Left ventricle myocardium inferior (tissue), 1 donor: ENCODE measurements at places on chromosomes 3 and 15.
A peak's percentile ranks its signal among the peaks of the same experiment; 100 is the strongest.

GRCh38 chr3:23356923-23357322 is 153.8 kb downstream of the UBE2E2 start:
- DNase-seq, result no peak

DNA sequence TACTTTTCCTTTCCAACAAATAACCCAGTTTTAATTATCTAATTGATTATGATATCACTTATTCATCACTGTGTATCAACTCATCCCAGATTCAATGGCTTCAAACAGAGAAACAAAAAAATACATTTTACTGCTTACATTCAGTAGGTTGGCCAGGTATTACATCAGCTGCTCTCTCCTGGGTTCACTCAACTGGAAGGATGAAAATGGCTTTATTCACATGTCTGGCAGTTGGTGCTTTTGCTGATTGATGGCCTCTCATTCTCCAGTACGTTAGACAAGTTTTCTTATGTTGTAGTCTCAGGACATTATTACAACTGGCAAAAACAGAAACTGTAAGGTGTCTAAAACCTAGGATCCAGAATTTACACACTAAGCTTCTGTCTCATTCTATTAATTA is 811.0 kb upstream of the ALCAM start:
- no peak for DNase-seq

DNA sequence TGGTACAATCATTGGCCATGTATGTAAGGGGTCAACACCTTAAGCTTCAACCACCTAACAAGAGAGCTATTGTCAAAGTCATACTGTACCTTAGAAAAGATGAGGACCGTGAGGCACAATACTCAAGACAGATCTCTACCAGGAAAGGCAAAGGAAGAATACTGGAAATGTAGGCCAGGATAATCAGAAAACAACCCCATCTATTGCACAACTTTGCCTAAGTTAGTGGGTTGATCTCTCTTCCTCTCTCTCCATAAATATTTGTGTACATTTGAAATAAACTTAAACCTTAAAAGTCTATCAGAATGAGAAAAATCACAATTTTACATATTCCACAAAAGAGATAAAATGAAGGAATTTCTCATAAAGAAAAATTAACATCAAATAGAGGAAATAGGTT is 556.9 kb downstream of the MECOM start:
- DNase-seq, result no peak

DNA sequence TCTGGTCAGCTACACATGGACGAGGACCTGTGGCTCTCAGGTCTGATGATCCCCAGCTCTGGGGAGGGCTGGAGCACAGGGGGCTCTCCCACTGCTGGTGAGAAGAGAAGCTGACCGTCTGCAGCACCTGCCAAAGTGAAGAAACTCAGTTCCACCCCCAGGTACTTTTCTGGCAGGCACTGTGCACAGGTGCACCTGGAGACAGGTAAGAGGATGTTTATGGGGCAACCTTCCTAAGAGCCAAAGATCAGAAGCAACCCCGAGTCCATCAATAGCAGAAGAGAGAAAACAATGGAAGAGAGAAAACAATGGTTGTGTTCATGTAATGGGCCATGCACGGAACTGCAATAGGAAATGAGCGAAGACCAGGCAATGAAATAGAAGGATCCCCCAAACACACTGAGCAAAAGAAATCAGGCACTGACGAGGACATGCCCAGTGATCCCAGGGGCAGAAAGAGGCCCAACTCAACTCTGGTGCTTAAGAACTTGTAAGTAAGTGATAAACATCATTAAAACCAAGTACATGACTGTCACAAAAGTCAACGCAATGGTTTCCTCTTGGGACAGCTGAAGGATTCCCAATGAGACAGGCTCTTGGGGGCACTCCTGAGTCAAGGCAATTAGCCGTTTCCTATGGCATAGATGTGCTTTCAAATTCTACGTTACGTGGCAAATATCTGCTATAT is 95.0 kb upstream of the ALDH1A3 start:
- no peak for DNase-seq

- DNase-seq, result peak; percentile 55
These were observed 8.8 kb downstream of the TMEM40 start for GRCh38 chr3:12750223-12750622.

- DNase-seq, result no peak
These were observed 45.3 kb downstream of the CAPN3 start for GRCh38 chr15:42404461-42405235.

DNA sequence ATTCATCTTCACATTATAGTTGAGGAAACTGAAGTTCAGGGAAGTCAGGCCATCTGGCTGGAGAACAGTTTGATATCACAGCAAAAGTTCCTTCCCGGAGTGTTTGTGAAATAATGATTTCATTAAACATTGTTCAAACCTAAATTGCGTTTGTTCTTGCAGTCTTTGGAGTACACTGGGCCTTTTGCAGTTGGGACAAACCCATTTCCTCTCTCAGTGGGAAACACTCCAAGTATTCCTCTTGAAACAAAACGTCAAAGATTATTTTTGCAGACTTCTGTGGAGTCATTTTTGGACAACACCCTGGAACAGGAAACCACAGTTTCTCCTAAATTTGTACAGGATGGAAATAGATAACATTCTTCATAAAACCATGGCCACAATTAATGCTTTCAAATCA is 287.5 kb downstream of the PTPRG start:
- no peak for DNase-seq

DNA sequence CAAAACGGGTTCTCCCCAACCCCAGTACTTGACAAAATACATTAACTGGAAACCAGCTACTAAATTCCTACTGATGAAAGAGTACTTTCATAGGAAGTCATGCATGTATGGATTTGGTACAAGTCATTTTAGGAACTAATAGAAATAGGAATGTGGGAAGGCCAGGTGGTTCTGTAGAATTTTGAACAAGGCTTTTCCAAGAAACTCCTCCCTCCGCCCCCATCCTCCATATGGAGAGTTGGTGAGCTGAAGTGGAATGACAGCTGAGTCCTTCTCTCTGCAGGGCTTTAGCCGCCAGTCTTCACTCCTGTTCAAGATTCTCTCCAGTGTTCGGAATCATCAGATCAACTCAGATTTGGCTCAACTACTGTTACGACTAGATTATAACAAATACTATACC is 33.2 kb downstream of the TUBGCP4 start:
- no peak for DNase-seq

DNA sequence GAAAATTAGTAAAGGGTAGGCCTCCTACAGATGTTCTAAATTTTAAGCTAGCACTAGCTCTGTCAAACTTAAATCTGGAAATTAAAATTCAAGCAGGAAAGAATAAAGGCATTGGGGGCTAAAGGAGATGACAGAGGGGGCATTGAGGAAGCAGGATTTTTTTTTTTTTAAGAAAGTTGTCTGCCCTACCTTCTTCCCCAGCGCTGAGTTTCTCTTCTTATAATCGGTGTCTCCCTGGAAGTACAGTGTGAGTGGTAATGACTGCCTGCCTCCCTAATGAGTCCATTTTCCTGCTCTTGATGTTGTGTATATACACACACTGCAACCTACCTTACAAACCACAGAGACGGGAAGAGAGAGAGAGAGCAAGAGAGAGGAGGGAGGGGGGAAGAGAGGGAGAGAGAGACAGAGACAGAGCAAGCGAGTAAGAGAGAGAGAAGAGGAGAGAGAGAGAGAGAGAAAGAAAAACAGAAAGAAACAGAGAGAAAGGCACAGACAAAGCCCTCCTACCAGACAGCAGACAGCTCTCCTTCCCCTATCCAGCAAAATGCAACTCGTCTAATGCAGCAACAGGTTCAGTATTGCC is 47.0 kb downstream of the ZBTB20 start:
- no peak for DNase-seq

- no peak for DNase-seq
These were observed 58.6 kb downstream of the TMOD3 start for GRCh38 chr15:51887887-51888592.

- no peak for DNase-seq
These were observed 27.4 kb upstream of the IL1RAP start for GRCh38 chr3:190486533-190486864.
